ENCODE measurements at places on chromosomes 3 and 15.

DNA sequence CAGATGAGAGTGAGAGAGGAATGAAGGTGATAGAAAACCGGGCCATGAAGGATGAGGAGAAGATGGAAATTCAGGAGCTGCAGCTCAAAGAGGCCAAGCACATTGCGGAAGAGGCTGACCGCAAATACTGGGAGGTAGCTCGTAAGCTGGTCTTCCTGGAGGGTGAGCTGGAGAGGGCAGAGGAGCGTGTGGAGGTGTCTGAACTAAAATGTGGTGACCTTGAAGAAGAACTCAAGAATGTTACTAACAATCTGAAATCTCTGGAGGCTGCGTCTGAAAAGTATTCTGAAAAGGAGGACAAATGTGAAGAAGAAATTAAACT lies 88.9 kb downstream of the EOMES start:
- DNase-seq: no peak

DNA sequence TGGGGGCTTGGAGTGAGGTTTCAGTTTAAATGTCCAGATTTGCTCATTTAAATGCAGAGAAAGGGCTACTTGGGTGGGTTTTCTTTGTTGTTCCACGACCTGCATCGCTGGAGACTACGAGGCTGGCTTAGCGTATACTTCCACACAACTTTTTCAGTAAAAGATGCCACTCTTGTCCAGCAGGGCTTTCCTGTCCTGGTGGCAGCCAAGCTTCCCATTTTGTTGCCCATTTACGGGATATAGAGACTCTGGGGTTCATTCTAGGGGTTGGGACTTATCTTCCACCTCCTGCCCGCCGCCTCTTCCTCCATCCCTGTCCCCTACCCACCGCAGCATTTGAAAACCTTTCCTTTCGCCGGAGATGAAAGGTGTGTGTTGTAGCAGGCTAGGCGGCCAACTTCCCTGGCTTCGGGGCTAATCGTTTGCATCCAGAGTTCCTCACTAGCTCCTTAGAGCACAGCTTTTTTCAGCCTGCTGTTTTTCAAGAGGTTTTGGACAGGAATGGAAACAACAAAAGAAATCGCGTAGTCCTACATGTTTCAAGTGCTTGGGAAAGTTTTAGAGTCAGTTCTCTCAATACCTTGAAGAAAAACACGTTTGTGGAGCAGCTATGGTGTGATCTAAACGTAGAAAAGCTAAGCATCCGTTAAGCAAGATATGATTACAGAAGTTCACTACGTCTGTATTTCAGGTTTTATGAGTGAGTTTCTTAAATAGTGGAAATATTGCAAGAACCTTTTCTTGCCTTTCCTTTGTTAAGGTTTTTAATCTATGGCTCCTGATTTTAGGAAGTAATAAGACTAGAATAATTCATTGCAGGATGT lies 843 bp downstream of the CHRNA5 start:
- no peak for DNase-seq

- no peak for DNase-seq
These were observed 11.2 kb downstream of the SH3GL3 start for GRCh38 chr15:83458381-83458780.

DNA sequence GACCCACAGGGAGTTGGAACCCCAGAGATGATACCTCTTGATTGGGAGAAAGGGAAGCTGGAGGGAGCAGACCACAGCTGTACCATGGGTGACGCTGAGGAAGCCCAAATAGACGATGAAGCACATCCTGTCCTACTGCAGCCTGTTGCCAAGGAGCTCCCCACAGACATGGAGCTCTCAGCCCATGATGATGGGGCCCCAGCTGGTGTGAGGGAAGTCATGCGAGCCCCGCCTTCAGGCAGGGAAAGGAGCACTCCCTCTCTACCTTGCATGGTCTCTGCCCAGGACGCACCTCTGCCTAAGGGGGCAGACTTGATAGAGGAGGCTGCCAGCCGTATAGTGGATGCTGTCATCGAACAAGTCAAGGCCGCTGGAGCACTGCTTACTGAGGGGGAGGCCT lies 201.1 kb downstream of the AKAP13 start:
- no peak for DNase-seq

- no peak for DNase-seq
These were observed 13.7 kb downstream of the MAP2K1 start for GRCh38 chr15:66400351-66400774.

DNA sequence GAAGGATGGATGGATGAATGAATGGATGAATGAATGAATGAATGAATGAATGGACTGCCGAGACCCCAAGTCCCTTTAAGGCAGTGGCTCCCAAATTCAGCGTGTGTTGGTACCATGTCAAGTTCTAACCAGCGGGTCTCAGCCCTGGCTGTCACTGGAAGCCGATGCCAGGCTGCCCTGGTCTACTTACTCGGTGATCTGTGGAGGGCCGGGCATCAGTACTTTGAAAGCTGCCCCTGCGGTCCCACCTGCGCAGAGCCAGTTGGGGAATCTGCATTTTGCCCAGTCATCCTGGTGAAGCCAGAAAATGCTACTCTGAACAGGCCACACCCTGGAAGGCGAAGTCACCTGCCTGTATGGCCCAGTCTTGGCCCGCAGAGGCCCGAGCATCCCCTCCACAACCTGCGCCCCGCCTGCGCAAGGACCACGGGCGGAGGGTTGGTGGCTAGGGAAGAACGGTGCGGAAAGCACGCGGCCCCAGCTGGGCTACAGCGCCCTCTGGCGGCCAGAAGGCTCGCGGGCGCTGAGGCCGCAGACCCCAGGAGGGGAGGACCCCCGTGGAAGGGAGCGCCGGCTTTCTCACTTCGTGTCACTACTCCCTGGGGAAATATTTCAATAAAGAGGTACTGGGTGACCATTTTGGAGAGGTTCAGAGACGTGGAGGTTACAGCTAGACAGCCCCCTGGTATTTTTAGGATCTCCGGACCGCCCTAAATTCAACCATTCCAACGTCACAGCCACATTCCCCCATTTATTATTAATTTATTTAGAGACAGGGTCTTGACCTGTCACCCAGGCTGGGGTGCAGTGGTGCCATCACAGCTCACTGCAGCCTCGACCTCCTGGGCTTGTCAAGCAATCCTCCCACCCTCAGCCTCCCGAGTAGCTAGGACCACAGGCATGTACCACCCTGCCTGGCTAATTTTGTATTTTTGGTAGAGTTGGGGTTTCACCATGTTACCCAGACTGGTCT lies 34.9 kb downstream of the PRKCD start:
- DNase-seq: no peak

DNA sequence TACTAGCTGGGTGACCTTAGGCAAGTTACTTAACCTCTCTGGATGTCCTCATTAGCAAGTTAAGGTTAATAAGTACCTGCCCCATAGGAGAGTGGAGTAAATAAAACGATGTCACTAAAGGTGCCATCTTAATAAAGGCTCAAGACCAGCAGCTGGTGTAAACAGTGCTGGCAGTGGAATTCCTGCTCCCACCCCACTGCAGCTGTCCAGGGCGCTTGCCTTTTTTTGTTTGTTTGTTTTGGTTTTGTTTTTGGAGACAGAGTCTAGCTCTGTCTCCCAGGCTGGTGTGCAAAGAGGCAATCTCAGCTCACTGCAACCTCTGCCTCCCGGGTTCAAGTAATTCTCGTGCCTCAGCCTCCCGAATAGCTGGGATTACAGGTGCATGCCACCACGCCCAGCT lies 28.9 kb downstream of the IDH3A start:
- DNase-seq: no peak

Measured in AG09309 (cell line).